Panc1 (cell line): ENCODE measurements at places on chromosomes 4 and X.
A peak's percentile ranks its signal among the peaks of the same experiment; 100 is the strongest.

GRCh38 chrX:124190440-124190839, 142.0 kb upstream of the TEX13D start:
- DNase-seq: no peak

DNA sequence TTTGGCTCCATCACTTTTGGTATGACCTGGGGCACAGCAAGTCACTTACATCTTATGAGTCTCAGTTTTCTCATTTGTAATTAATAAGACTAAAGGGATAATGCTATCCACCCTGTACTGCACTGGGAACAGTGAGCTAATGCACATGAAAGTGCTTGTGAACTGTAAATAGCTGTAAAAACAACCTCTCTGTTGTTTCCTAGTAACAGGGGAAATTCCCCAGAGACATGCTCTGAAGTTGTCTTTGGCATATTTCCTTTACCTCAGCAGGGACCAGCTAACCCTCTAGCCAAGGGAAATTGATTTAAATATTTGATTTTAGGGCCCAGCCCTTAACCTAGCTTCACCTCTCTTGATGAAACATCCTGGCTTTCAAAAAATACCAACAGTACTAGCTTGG, 6.1 kb upstream of the CYSLTR1 start:
- DNase-seq: no peak

- no peak for DNase-seq
Measured at GRCh38 chr4:53273726-53274125, 92.1 kb downstream of the SCFD2 start.

GRCh38 chrX:7132335-7133049, 15.0 kb upstream of the STS start:
- no peak for DNase-seq

DNA sequence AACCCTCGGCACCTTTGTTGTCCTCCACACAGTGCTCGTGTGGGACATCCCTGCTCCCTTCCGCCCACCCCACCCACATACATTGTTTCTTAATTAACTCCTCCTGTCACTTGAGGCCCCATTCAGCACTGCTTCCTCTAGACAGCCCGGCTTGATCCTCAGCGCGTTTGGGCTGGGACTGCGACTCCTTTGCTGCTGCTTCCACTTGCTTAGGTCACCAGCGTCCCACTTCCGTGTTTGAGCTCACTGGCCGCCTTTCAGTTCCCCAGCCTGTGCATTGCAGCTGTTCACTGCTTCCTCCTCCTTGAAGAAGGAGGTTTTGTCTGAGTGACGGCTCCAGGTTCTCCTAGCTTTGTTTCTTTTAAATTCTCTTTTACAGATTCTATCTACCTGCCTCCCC, 16.1 kb downstream of the RNF4 start:
- DNase-seq: no peak

- DNase-seq: no peak
Measured at GRCh38 chr4:81638698-81639097, 167.0 kb upstream of the RASGEF1B start.

GRCh38 chr4:119525005-119525749, 103.4 kb downstream of the PDE5A start:
- DNase-seq: peak; percentile 66

- DNase-seq: no peak
Measured at GRCh38 chr4:4368809-4369580, 17.9 kb upstream of the NSG1 start.

- DNase-seq: no peak
Measured at GRCh38 chrX:39677978-39678791, 419.6 kb downstream of the BCOR start.

GRCh38 chrX:40146262-40147125, 48.7 kb upstream of the BCOR start:
- no peak for DNase-seq

DNA sequence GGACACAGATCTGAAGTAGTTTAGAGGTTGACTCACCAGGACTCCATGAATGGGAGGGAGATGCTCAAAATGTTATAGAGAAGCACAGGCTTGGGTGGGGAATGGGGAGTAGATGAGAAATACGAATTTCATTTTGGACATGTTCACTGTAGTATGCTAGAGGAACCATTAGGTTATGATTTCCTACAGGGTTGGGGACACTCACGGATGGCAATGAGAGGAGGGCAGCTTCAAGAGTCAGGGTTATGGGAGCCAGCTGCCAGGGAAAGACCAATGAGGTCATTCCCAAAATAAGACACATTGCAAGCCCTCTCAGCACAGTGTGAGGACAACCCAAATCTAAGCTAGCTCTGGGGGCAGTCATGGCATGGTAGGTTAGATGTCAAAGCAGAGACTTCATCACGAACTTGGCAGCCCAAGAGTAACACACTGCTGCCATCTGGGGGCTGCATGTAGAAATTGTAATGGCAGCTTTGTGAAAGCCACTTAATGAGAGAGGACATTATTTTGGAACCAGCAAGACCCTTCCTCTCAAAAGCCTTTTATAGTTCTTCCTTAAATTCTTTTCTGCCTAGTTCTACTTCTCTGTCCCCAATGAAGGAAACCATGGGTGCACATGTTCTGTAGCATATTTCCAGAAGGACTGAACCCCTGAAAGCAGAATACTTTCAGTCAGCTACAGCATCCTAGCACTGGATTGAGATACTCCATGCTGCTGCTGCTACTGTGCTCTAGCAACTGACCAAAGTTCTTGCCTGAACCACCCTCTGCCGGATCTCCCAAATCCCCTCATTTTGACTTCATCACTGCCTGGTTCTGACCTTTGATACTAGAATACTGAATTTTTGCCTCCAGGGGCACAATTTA, 16.2 kb upstream of the ZCCHC12 start:
- peak; percentile 24 for DNase-seq

- DNase-seq: no peak
Measured at GRCh38 chrX:3522101-3522650, 175.7 kb upstream of the MXRA5 start.

- DNase-seq: no peak
Measured at GRCh38 chr4:155722816-155723499, 35.9 kb upstream of the GUCY1B1 start.

- no peak for DNase-seq
Measured at GRCh38 chr4:67236788-67237187, 308.5 kb downstream of the CENPC start.

GRCh38 chr4:13865871-13866669, 238.5 kb upstream of the BOD1L1 start:
- no peak for DNase-seq

DNA sequence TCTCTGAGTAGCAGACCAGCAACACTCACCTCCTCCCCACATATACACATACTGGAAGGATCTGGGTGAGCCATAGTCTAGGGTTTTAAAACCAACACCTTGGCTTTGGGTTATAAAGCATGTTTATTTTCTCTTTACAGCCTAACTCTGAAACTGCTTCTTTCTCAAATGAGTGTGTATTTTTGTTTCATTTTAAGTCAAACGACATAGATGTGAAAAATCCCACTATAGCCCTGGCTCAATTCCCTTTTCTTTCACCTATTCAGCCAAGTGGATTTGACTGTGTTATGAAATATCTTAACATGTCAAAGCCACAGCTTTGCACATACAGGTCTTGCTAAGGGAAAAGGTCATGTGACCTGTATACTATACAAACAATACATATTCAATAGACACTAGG, 13.8 kb downstream of the NEXMIF start:
- no peak for DNase-seq

GRCh38 chr4:15469402-15470127, at the start of gene CC2D2A:
Gene CC2D2A, plus strand, starts transcription at chr4:15469882. Its CDS starts 6,051 bp downstream, at chr4:15475933.
- no peak for DNase-seq

DNA sequence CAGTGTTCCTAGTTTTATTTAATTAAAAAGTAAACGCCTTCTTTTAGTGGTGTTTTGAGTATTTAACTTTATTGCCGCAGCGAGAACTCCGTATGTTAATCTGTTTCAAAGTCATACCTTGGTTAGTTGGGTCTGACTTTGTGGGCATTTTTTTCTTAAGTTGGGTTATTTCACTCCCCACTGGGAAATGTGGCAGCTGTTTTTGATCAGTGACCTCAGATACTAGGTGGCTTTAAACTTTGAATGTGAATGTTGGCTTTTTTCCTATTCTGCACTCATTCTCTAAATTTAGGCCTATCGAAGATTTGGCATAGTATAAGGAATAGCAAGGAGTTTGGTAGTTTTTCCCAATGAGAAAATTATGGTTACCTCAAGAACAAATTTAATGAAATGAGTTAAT, 85.9 kb downstream of the FIP1L1 start:
- DNase-seq: no peak

DNA sequence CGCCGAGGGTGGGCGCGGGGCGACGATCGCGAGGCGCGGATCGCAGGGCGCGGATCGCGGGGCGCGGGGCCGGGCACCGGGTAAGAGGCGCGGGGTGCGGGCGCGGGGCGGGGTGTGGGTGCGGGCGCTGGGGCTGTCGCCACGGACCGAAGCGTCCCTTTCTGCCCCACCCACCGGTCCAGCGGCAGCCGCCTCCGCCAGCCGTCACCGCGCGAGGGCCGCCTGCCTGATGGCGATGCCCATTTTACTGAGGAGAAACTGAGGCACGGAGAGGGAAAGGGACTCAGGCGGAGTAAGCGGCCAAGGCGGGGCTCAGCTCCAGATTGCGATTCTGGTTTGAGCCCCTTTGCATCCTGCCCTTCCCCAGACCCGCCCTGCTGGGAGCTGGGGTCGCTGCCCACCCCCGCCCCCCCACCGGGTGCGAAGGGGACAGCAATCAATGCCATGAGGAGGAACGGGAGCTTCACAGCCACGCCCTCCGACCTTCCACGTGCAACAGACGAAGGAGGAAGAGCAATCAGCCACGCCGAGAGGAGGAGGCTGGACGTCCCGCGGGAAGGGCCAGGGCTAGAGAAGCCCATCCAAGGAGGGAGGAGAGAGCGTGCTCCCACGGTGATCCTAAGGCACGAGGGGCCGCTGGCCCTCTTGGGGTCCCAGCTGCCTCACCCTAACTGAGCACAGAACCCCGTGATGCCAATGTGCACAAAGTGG, 10.9 kb upstream of the MAN2B2 start:
- no peak for DNase-seq

DNA sequence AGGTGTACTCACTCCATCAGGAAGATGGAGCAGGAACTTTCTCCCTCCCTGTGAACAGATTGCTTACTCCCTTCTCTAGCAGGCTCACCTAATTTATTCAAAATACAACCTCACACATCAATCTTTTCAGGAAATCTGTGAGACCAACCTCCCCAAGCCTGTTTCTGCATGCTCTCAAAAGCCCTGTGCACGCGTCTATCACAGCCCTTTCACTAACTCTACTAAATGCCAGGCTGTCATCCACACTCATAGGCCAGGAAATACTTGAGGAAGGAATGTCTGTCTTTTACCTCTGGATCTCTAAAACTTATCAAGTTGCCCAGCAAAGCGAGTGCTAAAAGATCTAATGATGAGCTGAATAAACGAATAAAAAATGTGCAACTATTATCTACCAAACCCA, 11.2 kb downstream of the CAMK2D start:
- no peak for DNase-seq

- peak; percentile 39 for DNase-seq
Measured at GRCh38 chrX:104270916-104271512, 16.3 kb upstream of the ESX1 start.

DNA sequence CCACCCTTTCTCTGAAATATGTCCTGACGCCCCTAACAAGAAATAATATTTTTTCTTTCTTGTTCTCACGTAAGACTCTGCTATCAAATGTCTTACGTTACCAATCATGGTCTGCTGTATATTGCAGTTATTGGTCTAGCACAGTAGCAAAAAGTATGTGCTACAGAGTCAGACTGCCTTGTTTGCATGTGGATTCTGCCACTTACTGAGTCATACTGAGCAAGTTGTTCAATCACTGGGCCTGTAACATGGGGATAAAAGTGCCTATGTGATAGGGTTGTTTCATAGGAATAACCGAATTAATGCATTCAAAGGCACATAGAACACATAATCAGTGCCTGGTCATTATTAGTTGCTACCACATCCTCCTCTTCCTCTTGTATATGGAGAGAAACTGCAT, 14.1 kb downstream of the RPGR start:
- DNase-seq: no peak

- no peak for DNase-seq
Measured at GRCh38 chrX:43718081-43718480, 62.0 kb downstream of the MAOA start.

DNA sequence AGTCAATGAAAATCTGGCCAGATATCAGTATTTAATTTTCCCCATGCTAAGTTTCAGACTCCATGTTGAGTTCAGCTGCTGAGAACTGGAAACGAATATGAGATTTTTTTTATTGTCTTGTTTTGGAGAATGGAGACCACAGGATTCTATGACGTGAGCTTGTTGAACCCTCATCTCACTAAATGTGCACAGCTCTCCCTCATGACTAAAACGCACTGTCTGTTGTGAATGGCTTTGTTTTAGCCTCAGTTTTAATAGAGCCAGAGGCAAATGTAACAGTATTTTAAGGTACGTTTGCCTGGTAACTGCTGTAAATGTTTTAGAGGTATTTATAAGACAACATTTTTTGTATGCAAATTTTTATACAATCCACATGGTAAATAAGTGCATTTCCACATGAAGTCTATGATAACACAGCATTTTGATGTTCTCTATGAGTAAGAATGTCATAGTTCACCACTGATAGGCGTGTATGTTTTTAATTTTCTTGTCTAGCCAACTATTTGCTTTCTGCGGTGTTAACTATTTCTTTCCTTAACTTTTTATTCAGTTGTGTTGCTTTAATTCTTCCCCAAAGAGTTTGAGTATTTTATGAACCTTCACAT, 1159.3 kb upstream of the TENM3 start:
- DNase-seq: no peak

DNA sequence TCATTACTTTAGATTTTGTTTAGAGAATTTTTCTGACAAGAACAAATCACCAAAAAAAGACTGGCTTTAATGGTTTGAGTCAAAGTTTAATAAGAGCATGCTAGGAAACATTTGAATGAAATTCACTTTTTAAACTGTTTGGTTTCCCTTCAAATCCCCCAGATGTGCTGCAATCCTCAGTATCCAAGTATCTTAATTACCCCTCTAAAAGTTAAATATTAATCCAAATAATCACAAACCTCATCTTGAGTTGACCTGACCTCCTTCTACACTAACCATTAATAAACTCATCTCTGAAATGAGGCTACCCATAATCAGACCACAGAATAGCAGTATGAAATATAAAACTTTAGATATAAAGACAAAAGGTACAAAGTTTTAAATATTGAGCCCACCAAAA, 10.1 kb downstream of the DHX15 start:
- DNase-seq: no peak

DNA sequence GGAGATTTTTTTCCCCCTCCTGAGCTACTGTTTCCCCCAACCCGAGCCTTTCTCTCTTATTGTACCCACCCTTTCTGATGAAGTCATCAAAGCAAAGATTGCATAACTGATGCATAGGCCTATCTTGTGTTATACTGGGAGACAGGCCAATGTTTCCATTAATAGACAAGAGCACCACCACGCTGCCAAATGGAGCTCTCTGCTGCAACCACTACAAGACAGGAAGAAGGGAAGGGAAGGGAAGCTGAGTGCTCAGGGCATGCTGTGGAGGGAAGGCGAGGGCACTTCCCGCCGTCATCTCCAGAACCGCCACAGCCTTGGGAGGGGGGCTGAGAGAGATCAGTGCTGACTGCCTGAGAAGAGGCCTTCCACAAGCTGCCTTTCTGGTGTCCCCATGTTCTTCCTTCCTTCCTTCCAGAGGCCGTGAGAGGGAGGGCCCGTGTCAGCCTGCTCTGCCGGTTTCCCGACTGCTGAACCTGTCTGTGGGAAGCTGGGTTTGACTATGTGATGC, 75.0 kb downstream of the MGST2 start:
- no peak for DNase-seq

GRCh38 chr4:149512501-149512900, 303.1 kb downstream of the IQCM start:
- no peak for DNase-seq
